Small intestine (tissue), 16 donors: ENCODE measurements at places on chromosomes 3 and 15.
A peak's percentile ranks its signal among the peaks of the same experiment; 100 is the strongest.

- no peak for DNase-seq
These were observed 107.5 kb upstream of the GALNT15 start for GRCh38 chr3:16066975-16067374.

DNA sequence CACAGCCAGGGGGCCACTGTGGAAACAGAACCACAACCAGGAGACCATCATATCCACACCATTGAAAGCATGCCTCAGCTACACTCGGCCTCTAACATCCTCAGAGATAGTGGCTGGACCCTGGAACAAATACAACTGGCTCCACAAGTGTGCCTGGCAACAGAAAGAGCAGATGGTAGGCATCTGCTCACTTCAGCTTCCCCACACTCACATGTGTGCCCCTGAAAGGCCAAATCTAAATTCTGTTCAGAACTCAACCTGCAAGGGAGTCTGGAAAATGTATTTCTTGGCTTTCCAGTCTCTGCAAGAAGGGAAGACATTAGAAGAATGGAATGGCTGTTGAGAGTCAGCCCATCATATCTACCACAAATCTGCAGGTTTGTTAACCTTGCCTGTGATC is 54.7 kb upstream of the CTNNB1 start:
- DNase-seq: no peak

DNA sequence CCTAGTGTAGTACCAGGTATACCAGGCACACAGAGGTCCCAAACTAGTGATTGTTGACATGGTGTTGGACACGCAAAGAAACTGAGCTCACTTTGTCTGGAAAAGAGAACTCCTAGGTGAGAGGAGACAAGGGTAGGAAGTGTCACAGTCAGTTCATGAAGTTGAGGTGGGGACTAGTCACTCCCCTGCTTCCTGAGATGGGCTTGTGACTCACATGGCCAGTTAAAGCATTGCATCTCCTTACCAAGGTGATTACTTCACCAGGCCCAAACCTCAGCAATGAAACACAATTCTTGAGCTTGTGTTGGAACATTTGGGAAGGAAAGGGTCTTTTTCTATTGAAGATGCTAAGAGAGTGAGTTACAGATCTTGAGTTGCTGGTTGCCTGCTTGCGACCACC is 49.2 kb upstream of the RAD18 start:
- DNase-seq: no peak

DNA sequence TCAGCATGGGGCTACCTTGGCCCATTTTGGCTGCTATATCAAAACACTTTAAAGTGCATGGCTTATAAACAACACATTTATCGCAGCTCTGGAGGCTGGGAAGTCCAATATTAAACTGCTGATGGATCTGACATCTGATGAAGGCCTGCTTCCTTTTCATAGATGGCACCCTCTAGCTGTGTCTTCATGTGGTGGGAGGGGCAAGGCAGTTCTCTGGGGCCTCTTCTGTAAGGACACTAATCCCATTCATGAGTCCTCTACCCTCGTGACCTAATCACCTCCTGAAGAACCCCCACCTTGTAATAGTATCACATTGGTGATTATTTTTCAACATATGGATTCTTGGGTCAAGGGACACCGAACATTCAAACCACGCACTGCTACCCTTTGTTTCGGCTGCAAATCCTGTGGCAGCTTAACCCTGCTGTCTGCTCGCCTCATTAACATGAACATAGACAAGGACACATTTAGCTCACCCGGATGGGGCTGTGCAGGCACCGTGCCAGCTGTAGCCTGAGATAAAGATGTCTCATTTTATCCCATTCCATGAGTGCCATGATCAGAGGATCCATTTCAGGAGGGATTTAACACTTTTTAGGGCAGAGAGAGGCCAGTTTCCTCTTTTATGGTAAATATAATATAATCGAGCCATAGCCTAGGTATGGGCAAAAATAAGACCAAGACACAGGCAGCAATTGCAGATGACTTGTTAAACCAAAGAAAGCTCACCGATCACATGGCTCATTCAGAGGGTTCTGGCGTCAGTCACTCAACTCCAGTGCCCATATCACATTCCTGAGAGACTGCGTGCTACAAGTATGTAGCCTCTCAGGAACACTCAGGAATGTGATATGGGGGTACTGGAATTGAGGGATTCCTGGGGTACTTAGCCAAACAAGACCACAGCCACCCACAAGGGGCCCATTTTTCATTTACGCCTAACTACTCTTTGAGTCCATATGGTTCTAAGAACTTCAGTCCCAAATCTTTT is 251.1 kb upstream of the ST8SIA2 start:
- DNase-seq: no peak

- DNase-seq: no peak
These were observed 63.2 kb upstream of the HRH1 start for GRCh38 chr3:11091088-11091590.

DNA sequence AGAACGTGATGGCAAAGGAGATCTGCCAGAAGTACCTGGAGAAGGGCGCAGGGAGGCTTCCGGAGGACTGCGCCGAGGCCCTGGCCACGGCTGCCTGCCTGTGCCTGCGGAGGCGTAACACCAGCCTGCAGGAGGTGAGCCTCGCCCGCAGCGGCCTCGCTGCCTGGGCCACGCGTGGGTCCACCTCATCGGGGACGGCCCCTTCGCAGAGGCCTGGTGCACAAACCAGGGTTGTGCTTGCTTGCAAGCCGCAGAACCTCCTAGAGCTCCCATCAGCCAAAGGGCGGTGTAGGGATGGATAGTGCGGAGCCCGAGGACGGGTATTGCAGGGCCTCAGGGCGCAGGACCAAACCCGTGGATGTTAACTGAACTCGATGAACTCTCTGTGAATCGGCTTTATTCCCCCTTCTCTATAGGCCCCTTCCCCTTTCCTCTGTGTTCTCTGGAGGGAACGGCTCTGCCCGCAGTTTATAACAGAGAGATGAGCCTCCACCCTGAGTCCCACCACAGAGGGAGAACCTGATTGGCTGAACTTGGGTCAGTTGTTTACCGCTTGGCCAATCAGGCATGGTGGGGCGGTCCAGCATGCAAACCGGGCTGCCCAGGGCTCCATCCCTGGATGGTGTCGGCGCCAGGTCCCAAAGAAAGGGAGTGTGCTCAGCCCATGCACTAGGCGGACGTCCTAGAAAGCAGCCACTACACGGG is 13.6 kb upstream of the TATDN2 start:
- DNase-seq: no peak

- DNase-seq: no peak
These were observed 62.3 kb downstream of the ADCY5 start for GRCh38 chr3:123386477-123387040.

DNA sequence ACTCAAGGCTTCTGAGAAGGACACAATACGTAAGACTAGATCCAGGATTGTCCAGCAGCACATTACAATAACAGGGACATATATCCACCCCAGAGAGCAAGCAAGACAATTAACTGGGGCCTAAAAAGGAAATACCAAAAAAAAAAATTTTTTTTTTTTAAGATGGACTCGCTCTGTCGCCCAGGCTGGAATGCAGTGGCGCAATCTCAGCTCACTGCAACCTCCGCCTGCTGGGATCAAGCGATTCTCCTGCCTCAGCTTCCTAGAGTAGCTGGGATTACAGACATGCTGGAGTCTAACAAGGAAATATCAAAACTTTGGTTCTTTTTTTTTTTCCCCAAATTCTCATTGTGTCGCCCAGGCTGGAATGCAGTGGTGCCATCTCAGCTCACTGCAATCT is 28.8 kb upstream of the IMPDH2 start:
- no peak for DNase-seq

- DNase-seq: no peak
These were observed 14.1 kb downstream of the LYSMD4 start for GRCh38 chr15:99719096-99719541.

DNA sequence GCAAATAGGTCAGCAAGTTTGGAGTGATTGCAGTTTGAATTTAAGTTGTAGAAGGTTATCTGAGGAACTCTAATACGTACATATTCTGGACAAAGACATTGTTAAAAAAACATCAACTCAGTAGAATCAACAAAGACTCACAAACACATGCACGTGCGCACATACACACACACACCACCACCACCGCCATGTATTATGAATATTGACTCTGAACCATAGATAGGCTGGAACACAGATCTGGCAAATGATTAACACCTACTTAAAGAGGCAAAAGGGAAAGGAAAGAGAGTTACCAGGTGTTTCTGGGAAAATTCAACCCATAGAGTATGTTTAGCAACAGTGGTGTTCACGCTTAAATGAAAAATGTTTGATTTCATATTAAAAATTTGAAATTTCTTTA is 334.2 kb upstream of the ALCAM start:
- DNase-seq: peak; percentile 49

DNA sequence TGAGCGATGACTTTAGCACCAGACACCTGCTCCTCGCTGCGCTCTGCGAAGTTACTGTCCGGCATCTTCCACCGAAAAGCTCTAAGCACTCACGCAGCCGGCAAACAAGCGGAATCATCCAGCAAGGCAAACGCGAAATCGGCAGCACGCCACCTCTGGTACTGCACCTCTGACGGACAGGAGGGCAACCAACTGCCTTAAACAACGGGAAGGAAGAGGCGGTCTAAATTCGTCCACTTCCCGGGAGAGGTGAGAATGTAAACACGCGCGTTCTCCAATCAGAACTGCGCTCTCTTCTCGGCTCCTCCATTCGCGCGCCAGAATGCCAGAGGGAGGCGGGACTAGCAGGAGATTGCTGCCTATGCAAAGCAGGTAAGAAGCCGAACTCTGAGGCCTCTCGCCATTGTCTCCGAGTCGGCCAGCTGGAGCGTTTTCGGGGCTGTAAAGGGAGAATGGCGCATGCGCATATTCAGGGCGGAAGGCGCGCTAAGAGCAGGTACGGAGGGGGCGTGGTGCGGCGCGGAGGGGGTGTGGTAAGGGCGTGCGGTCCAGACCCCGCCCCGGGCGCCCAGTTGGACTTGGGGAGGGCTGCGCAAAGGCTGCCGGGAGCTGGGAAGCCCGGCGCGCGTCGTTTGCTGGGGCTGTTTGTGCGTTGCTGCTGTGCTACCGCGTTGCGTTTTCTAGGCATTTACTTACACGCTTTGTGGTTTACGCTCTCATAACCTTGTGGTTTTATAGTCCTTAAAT is at the start of the genes BTD and HACL1:
BTD (plus strand) TSS at position 347 of the 747 bp plus-strand sequence. CDS start 33,695 bp downstream, outside the sequence.
HACL1 (minus strand) TSS at position 171 of the 747 bp plus-strand sequence; CDS start at position 65, 106 bp downstream.
- DNase-seq: peak; percentile 99

DNA sequence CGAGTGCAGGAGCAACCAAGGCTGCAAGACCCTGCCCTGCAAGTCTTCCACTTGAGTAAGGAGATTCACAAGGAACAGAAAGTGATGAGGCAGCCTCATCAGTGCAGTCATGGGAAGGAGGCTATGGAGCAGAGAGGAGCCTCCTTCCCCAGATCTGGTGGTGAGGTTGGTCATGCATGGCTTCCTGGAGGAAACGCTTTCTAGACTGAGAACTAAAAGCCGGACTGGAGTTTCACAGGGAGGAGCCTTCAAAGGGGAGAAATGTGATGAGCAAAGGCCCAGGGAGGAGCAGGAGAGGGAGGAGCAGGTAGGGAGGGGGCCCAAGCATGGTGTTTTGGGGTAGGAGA is 139.9 kb downstream of the SRGAP3 start:
- peak; percentile 1 for DNase-seq

- no peak for DNase-seq
These were observed 65.9 kb upstream of the LCTL start for GRCh38 chr15:66631616-66632263.

DNA sequence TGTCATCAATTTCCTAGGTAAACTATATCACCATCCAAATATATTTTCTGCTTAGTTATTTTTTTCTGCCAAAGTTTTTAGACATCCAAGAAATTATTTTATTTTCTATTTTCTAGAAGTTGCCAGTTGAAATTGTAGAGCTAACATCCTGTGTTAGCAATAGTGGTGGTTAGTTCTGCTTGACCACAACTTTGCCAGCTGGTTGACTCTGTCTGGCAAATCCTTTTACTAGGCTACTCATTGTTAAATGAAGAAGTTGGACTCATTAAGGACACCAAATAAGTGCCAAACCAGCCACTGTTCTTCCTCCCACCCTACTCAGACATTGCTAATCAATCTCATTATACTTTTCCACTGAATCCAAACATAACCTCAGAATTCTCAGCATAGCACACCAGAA is 15.4 kb upstream of the CRBN start:
- DNase-seq: no peak

DNA sequence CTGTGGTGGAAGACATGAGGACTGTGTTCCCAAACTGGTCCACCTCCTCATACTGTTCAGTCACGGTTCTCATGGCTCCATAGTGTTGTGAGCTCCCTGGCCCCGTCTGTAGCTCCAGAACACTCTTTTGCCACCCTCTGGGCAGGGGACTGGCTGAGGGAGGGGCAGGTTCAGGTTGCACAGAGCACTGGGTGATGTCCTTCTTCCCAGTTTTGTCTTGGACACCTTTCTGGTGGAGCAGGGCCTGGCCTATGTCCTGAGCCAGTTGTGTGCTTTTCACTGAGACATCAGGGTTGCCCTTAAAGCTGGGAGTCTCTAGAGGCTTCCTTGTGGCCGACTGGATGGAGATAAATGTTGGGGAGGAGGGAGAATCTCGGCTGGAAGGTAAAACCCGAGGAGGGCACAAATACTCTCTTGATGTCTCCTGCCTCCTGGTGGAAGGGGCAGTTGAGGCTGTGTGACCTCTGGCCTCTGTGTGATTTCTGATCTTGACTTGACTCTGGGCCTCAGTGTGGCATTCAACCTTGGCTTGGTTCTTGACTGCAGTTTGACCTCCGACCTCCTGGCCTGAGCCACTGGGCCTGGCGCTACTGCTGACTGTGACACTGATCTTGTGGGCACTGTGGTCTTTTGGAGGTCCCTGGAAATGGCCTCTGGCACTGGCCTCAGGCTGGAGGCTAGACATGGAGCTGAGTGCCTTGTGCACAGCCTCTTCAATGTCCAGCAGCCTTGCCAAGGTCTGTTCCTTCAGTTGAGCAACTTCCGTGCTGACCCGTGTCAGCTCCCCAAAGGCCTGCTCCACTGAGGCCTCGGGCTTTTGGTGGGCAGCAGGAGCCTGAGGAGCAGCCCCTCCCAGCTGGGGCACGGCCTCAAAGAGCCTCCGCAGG is 8.1 kb downstream of the XIRP1 start:
- no peak for DNase-seq

GRCh38 chr3:23438657-23439056 is 235.5 kb downstream of the UBE2E2 start:
- no peak for DNase-seq

DNA sequence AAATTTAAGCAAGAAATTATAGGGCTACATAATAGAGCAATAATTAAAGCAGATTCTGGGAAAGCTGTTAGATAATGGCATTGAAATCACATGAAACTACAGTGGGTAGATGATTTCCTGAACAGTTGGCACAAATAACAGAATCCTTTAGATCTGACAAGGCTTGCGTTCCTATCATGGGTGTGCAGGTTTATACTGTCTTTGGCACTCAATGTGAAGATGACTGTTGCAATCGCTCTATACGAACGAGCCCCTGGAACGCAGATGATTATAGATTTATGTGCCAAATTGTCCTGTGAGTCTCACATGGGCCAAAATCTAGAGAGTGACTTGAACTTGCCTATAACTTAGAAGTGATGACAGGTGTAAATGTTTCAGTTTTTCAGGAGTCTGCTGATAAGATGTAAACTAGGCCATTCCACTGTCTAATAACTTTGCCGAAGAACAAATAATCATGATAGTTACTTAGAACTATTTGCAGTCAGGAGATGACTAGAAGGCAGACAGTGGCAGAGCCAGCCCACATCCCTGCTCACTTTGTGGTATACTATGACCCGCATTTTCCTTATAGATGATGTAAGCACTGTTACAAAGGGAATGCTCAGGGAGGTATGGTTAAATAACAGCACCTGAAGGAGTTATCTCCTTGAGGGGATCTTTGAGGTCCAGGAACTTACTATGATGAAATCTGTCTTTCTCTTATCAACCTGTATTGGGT is 30.5 kb upstream of the TRPC1 start:
- DNase-seq: no peak

- DNase-seq: no peak
These were observed 67.0 kb downstream of the SCN11A start for GRCh38 chr3:38984731-38985130.
